Activated naive CD4-positive, alpha-beta T cell treated with Interleukin-2 at 50 U/mL for 16 hours (primary cell): ENCODE measurements at places on chromosomes 12 and 14.

DNA sequence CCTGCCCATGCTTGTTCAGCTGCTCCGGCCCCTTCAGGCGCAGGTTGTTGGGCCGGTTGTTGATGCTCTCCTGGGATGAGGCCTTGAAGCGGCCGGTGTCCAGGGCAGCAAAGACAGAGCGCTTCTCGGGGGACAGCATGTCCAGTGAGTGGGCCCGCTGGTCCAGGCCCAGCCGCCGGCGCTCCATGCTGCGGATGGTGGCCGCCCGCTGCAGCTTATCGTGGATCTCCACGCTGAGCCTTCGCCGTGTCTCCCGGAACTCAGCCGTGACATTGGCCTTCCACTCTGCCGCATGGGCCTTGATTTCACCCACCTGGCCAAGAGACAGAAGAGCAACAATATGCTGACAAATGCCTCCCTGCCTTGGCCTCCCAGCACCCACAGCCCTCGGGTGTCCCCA, 137.2 kb downstream of the KCNK10 start:
- no peak for DNase-seq

GRCh38 chr12:105428793-105429395, 98.4 kb downstream of the C12orf75 start:
- no peak for DNase-seq

DNA sequence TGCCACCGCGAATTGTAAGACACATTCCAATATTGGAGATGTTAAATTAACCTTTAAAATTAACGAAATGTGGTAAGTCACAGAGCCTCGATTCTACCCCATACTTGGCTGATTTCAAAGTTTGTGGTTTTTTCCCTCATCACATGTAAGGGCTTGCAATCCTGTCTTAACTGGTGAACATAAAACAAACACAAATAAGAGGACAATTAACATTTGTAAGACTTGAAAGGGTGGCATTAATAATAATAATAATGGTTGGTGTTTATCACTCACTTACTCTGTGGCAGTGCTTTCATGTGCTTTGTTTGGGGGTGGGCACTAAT, 26.6 kb downstream of the PPFIBP1 start:
- no peak for DNase-seq

DNA sequence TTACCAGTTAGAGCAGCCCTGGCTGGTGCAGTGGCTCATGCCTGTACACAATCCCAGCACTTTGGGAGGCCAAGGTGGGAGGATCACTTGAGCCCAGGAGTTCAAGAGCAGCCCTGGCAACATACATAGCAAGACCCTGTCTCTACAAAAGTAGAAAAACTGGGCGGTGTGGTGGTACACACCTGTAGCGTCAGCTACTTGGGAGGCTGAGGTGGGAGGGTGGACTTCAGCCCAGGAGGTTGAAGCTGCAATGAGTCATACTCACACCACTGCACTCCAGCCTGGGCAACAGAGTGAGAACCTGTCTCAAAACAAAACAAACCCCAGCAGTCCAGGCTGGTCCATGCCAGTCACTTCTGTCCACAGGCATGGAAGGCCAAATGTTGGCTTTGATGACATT, 7.4 kb downstream of the COX14 start:
- DNase-seq, result no peak

DNA sequence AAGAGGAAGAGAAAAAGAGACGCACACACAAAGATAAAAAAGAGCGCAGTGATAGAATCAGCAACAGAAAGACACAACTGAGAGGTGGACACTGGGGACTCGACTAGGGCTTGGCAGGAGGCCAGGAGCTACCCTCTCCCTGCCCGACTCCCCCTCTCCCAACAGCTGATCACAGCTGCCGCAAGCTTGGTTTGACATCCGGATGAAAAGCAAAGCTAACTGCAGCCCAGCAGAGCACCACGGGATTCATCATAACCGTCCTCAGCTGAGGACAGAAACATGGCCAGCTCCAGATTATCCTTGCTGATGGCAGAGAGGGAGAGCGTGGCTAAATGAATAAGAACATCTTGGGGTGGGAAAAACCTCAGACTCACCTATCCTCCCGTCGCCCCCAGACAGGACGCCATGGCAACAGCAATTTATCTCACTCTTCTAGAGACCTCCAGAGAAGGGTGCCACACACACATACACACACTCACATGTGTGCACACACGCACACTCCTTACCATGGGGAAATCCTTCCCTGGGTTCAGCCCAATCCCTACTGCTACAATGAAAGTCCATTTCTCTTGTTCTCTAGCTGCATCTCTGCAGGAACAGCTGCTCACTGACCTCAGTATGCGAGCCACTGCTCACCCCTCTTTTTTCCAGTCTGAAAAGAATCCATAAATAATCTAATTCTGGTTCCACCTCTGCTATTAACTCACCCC, 135.3 kb downstream of the NTF3 start:
- DNase-seq, result no peak

DNA sequence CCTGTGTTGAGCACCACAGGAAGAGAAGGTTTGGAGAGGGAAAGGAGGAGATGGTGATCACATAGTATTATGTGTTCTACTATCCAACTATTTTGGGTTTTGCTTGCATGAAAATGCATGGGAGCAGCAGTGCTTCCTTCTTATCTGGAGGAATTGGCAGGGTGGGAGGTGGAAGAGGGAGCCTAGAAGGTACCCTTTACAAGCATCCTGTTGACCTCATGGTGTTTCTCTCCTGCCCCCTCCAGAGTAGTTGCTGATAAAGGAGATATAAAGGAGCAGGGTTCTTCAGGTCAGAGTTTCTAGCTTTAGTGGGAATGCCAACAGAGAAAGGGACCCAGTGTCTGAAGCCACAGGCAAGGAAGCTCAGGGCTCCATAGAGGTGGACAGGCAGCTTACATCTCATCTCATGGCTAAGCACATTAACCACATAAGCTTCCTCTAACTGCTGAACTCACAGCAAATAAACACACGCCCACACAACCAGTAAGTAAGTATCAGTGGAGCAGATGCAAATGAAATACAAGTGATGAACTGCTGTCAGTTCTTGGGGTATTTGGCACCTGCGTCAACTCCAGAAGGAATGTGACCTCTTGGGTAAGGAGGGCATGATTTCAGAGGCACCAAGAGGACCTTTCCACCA, 174.2 kb upstream of the SLC38A2 start:
- DNase-seq, result no peak

DNA sequence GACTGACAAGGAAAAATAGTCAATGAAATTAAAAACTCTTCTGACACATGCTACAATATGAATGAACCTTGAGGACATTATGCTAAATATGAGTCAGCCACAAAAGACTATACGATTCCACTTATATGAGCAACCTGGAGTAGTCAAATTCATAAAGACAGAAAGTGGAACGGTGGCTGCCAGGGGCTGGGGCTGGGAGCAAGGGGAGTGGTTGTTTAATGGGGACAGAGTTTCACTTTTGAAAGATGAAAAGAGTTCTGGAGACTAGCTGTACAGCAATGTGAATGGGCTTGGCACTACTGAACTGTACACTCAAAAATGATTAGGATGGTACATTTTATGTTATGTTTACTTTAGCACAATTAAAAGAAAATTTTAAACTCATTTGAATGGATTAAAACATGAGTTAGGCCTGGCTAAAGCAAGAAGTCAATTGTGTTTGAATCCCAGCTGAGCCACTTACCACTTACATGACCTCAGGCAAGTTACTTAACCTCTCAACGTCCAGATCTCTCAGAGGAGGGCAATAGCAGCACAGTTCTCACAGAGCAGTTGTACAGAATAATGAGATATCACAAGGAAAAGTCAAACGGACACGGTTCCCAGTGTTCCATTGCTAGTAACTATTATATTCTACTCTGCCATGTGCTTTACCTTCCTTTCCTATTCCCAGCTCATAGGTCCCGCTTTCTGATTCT, 102.5 kb downstream of the SPTSSA start:
- no peak for DNase-seq

- DNase-seq, result no peak
These were observed 45.4 kb downstream of the DCAF5 start for GRCh38 chr14:69107407-69108003.

GRCh38 chr14:104931771-104932675, 7.3 kb downstream of the PLD4 start:
- no peak for DNase-seq

DNA sequence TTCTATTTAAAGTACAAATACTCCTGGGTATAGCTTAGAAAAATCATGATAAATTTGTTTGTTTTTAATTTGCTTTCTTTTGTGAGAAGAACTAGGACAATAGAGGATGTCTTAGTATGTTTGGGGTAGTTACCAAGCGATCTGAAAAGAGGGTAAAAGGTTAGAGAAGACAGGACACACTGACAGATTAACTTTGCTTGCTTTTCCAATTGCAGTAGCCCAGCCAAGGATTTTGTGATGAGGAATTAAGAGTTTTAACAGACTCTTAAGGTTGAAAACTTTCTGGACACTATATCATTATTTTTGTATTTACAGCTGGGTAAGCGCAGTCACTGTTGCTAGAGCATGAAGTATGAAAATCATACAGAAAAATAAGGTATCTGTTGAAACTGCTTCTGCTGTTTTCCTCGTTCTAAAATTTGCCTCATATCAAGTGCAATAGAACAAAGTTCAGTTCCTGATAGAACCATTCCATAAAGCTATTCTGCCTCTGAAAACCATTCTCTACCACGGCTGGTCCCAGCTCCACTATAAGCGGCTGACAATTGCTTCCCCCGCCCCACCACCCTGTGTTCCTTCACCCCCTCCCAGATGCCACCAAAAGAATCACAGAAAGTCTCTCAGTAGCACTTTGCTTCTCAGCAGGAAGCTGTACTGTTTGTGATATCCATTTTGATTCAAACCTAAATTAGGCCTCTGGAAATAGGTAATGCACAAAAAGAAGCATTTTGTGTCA, 413.4 kb downstream of the BCAT1 start:
- DNase-seq, result no peak

GRCh38 chr12:116620124-116620491, 60.9 kb downstream of the MAP1LC3B2 start:
- no peak for DNase-seq

DNA sequence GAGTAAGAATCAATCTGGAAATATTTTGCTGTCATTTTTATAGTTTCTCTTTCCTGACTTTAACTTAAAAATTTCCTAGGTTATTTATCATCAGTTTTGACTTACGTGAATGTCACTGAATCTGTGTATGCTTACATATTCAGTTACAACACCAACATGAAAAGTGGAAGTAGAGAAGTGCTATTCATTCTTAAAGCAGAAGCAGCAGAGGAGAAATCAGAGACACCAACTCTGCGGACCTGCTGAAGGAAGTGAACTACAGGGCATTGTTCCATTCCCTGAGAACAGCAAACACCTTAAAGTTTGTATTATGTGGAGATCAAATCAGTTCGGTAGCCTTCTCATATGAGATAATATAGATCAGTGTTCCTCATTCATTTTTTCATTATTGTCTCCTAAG, 34.1 kb downstream of the RAD51B start:
- no peak for DNase-seq

DNA sequence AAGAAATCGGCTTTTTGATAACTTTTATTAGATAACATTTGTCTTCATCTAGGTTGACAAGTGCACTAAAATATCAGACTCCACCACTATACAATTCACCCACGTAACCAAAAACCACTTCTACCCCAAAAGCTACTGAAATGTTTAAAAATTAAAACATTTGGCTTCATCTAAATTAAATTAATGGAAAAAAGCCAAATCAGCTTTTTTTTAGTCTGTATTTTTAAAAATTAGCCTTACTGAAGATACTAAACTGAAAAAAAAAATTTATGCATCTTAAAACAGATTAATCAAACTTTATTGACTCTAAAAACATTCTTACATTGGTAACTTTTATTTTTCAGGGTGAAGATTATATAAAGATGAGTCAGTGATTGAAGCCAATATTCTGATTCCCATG, 30.0 kb downstream of the CREBL2 start:
- no peak for DNase-seq

DNA sequence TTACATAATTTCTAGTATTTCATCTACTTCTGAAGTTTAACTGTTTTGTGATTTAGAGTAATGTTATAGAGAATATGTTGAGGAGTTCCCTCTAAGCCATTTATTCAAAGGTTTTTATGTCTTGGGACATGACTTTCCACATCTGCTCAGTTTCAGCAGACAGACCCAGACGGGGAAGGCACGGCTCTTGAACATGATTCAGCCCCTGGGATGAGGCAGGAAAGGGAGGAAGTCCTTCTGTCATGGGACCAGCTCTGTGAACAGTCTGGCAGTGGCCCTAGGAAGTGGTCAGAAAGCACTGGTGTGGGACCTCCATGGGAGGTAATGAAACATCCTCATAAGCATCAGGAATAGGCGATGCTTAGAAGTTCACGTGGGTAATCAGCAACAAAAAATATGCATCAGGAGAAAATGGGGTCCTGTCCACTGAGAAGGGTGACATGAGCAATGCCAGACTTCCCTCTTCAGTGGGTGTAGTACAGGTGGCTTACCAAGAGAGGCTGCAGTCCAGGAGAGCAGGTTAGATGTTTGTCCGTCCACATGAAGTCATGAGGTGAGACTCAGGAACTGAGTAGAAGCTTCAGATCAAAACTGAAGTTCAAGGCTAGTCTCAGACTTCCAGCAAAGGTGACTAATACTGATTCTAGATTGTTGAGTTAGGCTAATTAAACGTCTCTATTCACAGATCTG, 248.5 kb downstream of the IPO8 start:
- no peak for DNase-seq

DNA sequence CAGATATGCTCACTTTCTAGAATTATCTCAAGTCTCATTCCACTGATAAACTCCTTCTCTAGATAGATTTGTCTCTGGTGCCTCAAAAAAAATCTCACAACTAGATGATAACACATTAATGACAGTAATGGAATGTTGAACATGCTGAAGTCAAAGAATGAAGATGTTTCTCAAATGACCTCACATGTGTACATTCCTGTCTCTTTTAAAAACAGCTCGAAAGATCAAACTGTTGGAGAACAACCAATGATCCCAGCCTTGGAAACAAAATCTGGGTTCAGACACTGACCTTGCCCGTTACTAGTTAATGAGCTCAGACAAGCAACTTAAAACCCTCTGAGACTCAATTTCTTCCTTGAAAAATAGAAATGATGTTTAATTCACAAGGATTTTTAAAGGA, 44.7 kb upstream of the KCNJ8 start:
- DNase-seq, result no peak

DNA sequence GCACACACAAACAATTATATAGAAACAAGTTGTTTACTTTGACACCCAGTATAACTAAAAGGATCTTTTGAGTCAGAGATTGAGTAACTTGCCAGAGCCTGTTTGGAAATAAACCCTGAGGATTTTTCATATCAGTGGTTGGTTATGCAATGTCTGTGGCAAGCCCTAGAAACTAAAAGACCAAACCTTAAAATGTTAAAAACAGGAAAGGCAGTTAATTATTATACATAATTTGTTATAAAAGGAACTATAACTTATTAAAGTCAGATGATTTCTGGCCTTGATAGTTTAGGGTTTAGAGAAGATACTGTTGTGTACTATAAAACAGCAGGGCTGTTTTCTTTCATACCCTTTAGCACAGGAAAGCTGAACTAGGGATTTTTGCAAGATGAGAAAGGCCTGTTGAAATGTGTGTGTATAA, 44.1 kb downstream of the PSEN1 start:
- DNase-seq, result no peak

GRCh38 chr14:28761438-28762291, 4.9 kb upstream of the FOXG1 start:
- DNase-seq, result no peak

- DNase-seq, result no peak
These were observed 72.2 kb upstream of the PRMT8 start for GRCh38 chr12:3418609-3419390.

GRCh38 chr12:125852116-125852515, 786.9 kb downstream of the AACS start:
- DNase-seq, result no peak

GRCh38 chr14:55028066-55028465, 1.0 kb downstream of the SOCS4 start:
- no peak for DNase-seq
